ENCODE measurements at places on chromosomes 5 and 9.

- DNase-seq, result no peak
These were observed 5.1 kb downstream of the RCL1 start for GRCh38 chr9:4797854-4798150.

- no peak for DNase-seq
These were observed 189.8 kb downstream of the TLE1 start for GRCh38 chr9:81499594-81499993.

- DNase-seq, result no peak
These were observed 178.3 kb upstream of the MAP1B start for GRCh38 chr5:71929003-71929402.

DNA sequence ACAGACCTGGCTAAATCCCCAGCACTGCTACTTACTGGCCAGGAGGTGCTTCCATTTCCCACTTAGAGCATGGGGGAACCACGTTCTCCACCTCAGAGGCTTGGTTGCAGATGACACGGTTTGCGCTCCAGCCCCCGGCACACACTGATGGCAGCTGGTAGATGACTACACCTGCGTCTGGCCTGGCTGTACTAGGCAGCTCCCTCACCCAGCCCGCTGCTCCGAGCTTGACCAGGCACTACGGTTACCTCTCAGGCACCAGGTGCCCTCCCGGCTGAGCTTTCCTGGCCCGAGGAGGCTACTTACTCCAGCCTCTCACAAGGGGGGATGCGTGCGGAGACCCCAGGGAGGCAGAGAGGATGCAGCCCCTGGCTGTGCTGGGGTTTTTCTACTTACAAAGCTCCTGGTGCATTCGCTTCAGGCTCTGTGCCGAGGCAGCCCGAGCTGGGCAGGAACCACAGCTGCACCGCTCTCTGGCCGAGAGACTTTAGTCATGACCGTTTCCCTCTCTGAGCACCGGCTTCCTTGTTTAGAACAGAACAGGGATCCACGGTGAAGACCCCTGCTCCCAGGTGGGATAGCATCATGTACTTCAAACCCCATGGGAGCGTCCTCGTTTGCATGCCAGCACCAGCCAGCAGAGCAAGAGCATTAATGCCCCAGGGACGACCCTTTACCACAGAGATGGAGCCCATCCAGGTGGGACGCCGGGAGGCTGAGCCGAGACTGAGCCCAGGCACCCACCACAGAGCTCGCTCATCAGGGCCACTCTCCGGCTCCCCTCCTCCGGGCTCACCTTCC, 7.6 kb upstream of the GBGT1 start:
- no peak for DNase-seq

GRCh38 chr5:111337688-111338087, 113.5 kb downstream of the CAMK4 start:
- DNase-seq, result no peak

GRCh38 chr5:144183254-144183889, 12.7 kb downstream of the KCTD16 start:
- no peak for DNase-seq

- DNase-seq, result no peak
These were observed 9.4 kb upstream of the BOD1 start for GRCh38 chr5:173625673-173626504.

DNA sequence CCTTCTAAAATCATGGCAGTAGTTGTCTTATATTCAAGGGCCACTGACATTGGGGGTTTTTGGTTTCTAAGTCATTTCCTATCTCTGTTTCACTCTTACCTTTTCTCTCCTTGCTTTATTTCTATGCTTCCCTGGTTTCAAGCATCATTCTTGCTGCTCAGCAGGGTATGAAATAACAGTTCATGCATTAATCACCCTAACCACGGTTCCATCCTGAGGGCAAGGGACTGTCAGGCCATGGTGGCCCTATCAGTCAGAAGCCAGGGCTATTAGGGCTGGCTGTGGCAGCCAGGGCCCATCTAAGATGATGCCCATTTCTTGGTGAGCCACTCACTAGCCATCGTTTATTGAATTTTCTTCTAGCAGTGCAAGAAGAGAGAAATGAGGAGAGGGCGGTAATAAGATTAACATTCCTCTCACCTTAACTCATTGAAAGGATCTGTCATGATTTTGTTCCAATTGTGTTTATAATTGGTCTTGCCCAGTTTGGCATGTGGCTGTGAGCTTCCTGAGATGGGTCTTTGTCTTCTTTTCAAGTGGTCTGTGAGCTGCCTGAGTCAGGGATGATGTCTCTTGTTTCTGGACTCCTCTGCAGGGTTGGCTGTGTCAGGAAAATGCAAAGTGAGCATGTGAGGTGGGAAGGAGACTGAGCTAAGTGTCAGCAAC, 45.2 kb downstream of the CYSTM1 start:
- DNase-seq, result no peak

- no peak for DNase-seq
These were observed 51.7 kb upstream of the FCN1 start for GRCh38 chr9:134969156-134970045.

DNA sequence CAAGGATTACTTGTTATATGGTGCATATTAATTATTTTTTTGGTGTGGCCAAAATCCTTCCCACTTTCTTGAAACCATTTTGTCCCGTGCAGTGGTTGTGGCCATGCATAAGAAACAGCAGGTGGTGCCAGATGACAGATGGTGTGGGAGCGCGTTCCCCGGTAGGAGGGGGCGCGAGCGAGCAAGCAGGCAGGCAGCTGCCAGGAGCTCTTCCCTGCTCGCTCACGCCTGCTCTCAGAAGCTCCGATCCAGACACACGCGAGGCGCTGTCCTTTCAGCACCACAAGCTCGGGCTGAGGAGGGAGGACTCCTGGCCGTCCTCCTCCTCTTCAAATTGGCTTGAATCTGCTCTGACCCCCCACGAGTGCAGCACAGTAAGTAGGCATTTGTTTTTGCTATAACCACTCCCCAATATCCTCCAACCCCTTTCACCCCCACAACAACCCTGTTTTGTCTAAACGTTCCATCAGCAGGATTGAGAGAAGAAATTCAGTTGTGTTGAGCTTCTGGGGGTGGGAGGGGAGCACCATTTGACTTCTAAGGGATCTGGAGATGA, at the start of gene NSG2:
NSG2 (plus strand) TSS at position 237 of the 556 bp plus-strand sequence. CDS start 1,050 bp downstream, outside the sequence.
- peak; percentile 93 for DNase-seq

GRCh38 chr5:40594811-40595210, 84.9 kb upstream of the PTGER4 start:
- no peak for DNase-seq

DNA sequence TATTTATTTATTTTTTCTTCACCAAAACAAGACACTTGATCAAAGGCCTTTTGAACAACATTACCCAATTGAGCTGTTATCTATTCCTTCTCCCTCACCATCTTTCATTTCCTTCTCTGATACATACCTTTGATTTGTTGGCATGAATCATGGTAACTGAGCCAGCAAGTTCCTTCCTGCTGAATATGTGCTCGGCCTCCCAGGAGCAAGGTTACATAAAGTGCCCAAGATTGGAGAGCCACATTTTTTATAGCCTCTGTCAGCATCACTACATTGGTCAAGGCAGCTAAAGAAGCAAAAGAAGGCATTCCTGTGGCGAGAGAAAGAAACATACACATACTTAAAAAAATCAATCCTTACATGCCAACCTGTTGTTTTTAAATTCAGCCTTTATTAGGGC, 369.6 kb downstream of the CYLC2 start:
- no peak for DNase-seq

DNA sequence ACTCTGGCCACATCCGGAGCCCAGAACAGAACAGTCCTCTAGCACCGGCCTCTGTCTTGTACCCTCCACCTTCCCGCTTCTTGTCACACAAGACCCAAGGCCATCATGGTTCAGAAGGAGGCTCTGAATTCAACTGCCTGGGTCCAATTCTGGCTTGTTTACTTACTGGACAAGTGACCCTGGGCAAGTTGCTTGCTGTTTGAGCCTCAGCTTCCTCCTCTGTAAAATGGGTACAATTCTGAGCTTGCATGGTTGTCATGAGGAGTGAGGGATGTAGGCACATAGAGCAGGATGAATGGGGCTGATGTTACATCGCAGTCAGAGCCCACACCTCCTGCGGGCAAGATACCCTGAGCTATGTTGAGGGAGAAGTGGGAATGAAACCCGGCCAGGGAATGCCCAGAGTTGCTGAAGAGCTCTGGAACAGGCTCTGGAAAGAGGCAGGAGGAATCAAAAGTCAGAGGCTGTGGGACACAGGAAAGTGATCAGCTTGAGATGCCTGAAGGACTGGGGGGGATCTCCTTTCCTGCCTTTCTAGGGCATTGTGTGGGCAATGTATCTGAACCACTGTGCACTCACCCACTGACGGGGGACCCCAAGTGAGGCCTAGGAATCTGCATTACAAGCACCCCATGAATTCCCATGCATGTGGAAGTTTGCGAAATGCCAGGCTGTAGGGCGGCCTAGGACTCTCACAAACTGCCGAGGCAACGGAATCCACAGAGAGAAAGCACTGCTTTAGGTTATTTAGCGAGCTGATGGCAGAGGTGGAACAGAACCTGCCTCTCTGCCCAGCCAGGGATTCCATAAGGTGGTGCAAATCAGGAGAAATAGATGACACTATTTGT, 29.4 kb upstream of the IL17B start:
- no peak for DNase-seq

DNA sequence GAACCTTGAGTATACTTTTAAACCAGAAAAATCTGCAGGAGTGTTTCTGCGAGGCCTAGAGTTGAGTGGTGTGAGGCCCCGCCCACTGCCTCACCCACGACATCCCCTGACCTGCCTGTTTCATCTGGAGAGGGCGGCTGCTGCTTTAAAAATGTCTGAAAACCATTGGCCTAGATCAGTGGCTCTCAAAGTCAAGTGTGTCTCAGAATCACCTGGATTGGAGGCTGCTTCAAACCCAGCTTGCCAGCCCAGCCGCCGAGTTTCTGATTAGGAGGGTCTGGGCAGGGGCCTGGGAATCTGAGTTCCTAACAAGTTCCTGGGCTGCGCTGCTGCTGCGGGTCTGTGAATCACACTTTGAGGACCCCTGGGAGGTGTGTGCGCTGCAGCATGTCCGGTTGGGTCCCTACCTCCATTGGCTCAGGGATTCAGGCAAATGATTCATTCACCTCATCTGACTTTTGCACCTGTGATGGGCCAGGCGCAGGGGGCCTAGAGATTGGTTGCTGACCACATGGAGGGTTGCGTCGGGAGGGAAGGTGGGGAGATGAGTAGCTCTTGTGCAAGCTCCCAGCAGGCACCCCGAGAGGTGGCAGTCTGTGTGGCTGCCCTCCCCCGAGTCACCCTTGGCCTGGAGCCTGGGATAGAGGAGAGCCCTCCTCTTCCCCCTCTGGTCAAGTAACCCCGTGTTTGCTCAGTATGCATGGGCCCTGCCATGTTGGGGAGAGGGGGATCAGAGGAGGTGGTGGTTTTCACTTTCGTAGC, 27.6 kb upstream of the HMCN2 start:
- no peak for DNase-seq

DNA sequence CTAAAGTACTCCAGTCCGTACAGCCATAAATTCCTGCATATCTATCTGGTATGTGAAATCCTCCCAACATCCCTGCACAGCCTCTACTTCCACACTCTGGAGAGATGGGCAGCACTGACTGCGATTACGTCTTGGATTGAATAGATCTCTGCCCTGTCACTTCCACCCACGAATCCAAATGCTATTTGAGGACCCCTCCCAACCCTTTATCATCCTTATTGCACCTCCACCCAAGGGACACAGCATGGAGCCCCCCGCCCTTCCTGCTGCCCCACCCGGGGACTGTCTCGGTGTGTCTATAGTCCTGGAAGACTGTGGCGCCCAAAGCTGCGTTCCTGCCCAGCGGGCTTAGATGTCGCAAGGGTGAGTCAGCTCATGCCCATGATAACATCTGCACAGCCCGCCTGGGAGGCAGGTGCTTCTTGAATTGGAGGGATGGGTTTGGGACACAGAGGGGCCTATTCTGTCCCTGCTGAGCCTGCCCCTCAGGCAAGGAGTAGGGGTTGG, 105.7 kb upstream of the HAND1 start:
- DNase-seq, result no peak

- no peak for DNase-seq
These were observed 62.2 kb downstream of the CFAP77 start for GRCh38 chr9:132472199-132472598.

GRCh38 chr5:145981589-145982571, 45.5 kb downstream of the SH3RF2 start:
- DNase-seq, result no peak

GRCh38 chr5:31854181-31855133, 215.5 kb downstream of the PDZD2 start:
- DNase-seq, result no peak

DNA sequence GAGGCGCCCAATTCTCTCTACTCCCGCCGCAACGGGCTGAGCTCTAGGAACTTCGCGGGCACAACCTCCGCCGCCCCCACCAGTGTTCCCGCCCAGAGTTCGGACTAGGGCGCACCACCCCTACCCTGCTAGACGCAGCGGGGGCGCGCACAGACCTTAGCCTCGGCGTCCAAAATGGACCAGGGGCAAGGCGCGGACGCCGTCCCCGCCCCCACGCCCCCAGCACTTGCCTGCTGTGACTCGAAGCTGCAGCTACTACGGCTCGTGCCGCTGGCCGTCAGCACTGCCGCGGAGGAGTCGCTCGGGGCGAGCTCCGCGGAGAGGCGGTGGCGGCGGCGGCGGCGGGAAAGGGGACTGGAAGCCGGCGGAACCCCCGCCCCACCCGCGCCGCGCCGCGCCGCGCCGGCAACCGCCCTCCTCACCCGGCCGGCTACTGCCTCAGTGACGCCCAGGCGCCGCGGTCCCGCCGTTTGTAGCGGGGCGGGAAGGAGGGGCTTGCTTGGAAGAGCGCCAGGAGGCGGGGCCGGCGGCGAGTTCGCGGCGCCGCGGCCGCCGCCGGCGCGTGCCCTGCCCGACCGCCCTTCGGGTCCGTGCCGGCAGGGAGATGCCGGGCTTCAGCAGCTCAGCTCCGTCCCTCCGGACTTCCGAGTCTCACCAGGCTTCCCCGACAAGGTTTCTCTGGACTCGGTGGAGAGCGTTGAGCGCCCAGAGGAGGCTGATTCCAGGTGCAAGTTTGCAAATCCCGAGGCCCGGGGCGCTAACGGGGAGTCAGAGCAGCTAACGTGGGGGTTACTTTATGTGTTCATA, 4.5 kb downstream of the ELAVL2 start:
- no peak for DNase-seq

- no peak for DNase-seq
These were observed 259.4 kb downstream of the PLK2 start for GRCh38 chr5:58200451-58200850.

GRCh38 chr5:78628270-78628992, 20.1 kb downstream of the LHFPL2 start:
- no peak for DNase-seq

GRCh38 chr5:32275396-32275741, 37.4 kb downstream of the MTMR12 start:
- DNase-seq, result no peak

- DNase-seq, result no peak
These were observed 687.7 kb upstream of the ARRDC3 start for GRCh38 chr5:92070786-92071185.

GRCh38 chr5:178422400-178422775, 167.8 kb downstream of the COL23A1 start:
- DNase-seq, result no peak

GRCh38 chr5:3836528-3836927, 240.9 kb downstream of the IRX1 start:
- no peak for DNase-seq

All from hippocampal formation (tissue), 2 donors.